Stimulated activated CD4-positive, alpha-beta T cell treated with anti-CD3 and anti-CD28 coated beads, Interleukin-15, amount 100 ng/mL, for 48 hours (primary cell): ENCODE measurements at places on chromosomes 13 and 19.

GRCh38 chr19:10648360-10648759 is 5.8 kb upstream of the ILF3 start:
- DNase-seq: no peak

GRCh38 chr13:25743421-25743820 is 308.4 kb downstream of the SHISA2 start:
- no peak for DNase-seq

DNA sequence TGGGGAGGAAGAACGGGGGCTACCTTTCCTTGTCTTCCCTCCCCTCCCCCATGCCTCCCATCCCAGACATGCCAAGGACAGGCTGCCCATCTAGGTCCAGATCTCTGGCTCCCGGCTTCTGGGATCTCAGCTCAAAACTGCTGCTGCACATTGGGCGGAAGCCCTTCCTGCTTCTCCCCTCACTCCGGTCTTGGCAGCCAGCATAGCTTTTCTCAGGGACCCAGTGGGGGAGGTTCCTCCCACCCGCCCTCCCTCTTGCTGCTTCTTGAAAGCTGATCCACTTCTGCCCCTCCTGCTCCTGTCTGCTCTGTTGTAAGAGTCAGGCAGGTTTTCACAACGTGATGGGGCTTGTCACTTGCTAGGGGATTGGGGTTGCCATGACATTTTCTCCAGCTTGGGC is 21.7 kb upstream of the RNF17 start:
- DNase-seq: no peak

GRCh38 chr13:94860981-94861407 is 148.6 kb upstream of the SOX21 start:
- DNase-seq: no peak

DNA sequence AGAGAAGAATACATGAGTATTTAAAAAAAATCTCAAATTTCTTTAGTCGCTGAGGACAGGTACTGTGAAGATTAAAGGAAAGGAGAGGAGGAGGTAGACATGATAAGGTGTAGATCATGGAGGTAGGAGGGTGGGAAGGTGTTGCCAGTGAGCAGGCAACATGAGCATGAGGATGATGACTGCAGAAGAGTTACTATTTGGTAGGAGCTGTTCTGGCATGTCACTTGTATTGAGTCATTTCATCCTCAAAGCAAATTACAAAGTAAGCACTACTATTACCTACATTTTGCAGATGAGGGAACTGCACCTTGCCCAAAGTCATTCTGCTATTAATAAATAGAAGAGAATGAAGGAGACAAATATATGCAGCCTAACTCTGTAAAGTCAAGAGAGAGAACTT is 435.8 kb upstream of the KLF12 start:
- no peak for DNase-seq

DNA sequence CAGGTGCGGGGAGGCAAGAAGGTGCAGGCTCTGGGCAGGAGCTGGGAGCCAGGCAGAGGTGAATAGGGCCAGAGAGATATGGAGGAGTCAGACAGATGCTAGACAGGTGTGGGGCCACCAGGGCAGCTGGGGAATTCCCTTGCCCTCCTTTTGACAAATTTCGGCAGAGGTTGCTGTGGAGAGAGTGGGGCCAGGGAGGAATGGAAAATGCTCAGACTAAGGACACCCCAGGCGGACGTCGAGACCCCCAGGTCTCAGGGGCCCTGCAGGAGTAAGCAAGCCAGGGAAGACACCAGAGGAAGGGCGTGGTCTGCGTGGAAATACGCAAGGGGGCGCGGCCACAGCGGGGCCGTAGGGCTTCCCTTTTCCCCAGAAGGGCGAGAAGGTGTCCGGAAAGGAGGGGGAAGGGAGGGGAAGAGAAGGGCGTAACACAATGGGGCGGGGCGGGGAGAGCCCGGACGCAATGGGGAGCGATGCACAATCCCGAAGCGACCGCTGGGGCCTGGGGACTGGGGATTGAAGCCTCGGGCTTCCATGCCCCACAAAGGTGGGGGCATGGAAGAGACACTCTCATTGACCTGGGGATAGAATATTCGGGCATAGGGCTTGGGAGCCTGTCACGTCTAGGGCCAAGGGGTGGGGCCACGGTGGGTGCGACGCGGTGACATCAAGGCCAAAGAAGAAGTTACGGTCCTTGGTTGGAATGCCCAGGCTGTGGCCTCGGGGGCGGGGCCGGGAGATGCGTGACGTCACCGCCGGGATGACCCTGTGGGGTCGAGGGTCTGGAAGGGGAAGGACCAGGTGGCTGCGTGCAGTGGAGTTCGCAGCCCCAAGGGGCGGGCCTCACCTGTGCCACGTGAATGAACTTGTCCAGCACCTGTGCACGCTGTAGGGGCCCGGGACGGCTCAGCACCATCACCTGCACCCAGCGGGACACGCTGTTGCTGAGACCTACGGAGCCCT is 8.2 kb downstream of the RASGRP4 start:
- no peak for DNase-seq

DNA sequence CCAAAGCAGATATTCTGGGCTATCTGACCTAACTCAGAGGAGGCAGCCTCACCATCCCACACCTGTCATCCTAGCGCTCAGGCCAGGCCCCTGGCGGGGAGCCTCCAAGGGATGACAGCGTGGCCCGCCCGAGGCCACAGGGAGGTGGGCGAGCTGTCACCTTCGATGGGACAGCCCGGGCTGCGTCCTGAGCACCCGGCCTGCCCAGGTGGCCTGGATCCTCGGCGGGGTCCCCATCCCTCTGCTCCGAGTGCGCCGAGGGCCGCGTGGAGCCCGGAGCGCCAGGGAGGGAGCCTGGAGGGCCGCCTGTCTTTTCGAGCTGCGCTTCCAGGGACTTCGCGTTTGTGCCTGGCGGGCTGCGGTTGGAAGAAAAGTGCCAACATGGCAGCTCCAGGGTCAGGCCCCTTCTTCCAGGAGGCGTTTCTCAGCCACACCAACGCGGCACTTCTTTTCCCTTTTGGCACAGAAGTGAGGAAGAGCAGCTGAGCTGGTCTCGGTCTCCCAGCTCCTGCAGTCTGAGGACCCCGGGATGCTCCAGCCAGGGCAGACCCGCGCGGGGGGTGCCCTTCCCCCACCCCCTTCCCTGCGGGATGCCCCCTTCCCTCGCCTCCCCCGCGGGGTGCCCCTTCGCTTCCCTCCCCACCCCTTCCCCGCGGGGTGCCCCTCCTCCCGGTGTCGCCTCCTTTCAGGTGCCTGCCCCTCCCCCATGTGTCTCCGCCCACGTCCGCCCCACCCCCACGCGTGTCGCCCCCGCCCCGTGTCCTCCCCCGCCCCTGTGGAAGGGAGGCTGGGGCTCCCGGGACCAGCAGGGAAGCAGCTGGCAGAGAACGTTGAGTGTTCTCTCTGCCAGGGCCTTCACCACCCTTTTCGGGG is 42.3 kb downstream of the GJA3 start:
- no peak for DNase-seq

- no peak for DNase-seq
Observed at GRCh38 chr13:113814435-113814821, 49.4 kb downstream of the GAS6 start.

- no peak for DNase-seq
Observed at GRCh38 chr19:937259-937694, 11.4 kb downstream of the ARID3A start.

GRCh38 chr19:4647676-4648644 is 8.6 kb downstream of the TNFAIP8L1 start:
- DNase-seq: no peak

GRCh38 chr13:106286811-106287210 is 248.7 kb downstream of the EFNB2 start:
- no peak for DNase-seq

GRCh38 chr19:19134687-19135158 is 3.6 kb downstream of the TMEM161A start:
- peak; percentile 22 for DNase-seq

- DNase-seq: no peak
Observed at GRCh38 chr13:101556676-101557123, 104.2 kb downstream of the ITGBL1 start.

- peak; percentile 37 for DNase-seq
Observed at GRCh38 chr19:41753936-41754529, 1.3 kb upstream of the CEACAM6 start.
